Transverse colon (tissue), 4 donors: ENCODE measurements at places on chromosomes 3 and 15. TPM values are rescaled to one million over a fixed set of nuclear protein-coding genes. Genes with fewer than 3 reads are reported as not detected.

Gene CCDC9B
- total RNA-seq = 22.0 TPM

Gene GPR62
- not detected for total RNA-seq

Gene NME9
- total RNA-seq = not detected

Gene ZNF385D
- total RNA-seq = 0.64 TPM

Gene XIRP1
- total RNA-seq = 6.0 TPM

Gene GOLGA6L10
- 17.1 TPM for total RNA-seq

Gene TGM5
- total RNA-seq = not detected

Gene TMEM207
- not detected for total RNA-seq

Gene HTR3E
- total RNA-seq = not detected

Gene MYL3
- 16.1 TPM for total RNA-seq

Gene MYO5C
- 95.8 TPM for total RNA-seq

Gene SLC35G2
- 0.68 TPM for total RNA-seq
